ENCODE measurements at places on chromosomes 2 and 18.
A peak's percentile ranks its signal among the peaks of the same experiment; 100 is the strongest.

DNA sequence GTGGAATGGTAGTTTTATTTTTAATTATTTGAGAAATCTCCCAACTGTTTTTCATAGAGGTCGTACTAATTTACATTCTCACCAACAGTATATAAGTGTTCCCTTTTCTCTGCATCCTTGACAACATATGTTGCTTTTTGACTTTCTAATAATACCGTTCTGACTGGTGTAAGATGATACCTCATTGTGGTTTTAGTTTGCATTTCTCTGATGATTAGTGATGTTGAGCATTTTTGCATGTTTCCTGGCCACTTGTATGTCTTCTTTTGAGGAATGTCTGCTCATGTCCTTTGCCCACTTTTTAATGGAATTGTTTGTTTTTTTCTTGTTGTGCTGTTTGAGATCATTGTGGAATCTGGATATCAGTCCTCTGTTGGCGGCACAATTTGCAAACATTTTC is 242.5 kb downstream of the ZNF521 start:
- no peak for DNase-seq

DNA sequence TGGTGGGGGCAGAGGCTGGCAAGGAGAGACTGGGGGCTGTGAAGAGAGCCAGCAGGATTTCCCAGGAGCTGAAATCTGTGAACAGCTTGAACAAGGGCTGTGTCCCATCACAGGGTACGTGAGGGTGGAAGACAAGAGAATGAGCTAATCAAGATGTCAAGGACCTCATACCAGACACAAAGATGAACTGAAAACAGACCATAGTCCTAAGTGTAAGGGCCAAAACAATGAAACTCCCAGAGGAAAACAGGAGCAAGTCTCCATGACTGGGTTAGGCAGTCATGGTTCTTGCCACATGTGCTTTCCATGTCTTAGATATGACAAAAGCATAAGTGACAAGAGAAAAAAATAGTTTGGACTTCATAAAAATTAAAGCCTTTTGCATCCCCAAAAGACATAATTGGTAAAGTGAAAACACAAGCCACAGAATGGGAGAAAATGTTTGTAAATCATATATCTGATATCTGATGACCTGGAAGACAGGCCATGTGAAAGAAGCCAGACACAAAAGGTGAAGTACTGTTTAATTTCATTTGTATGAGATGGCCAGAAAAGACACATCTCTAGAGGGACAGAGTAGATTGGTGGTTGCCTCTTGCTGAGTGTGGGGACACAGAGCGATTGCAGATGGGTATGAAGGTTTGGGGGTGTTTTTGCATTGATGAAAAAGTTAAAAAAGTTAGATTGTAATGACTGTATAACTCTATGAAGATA is 67.6 kb downstream of the FHOD3 start:
- no peak for DNase-seq

DNA sequence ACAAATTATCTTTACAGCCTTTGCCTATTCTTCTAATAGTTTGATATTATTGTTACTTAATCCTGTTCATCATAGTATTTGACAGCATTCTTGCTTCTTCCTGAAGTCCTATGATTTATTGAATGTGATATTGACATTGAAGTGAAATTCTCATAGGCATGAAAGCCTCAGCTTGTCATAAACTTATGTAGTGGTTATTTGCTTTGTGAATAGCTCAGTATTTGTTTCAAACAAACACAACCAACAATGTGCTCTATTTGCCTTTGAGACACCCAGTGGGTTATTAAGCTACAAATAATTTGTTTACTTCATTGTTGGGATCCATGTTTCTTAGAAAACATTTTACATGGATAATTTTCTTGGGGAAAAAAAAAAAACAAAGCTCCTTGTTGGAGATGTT is 57.2 kb downstream of the TTC39C start:
- no peak for DNase-seq

- DNase-seq: no peak
Measured at GRCh38 chr18:57859314-57859713, 56.2 kb upstream of the ATP8B1 start.

DNA sequence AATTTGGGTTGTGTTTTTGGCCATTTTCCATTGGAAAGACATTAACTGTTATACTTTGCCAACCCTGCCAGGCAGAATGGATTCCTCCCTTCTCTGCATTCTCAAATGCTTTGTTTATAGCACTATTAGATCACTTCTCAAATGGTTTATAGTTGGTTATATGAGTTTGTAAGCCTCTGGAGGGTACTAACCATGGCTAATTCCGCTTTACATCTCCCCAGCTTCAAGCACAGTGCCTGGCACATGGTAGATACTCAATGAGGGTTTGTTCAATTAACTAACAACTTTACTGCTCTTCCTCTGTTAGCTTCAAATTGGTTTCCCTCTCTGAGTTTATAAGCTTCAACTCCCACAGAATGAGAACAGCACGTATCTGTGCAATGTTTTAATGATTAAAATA is 213.5 kb downstream of the SOX11 start:
- no peak for DNase-seq

- DNase-seq: no peak
Measured at GRCh38 chr2:6103949-6104348, 411.8 kb downstream of the SOX11 start.

DNA sequence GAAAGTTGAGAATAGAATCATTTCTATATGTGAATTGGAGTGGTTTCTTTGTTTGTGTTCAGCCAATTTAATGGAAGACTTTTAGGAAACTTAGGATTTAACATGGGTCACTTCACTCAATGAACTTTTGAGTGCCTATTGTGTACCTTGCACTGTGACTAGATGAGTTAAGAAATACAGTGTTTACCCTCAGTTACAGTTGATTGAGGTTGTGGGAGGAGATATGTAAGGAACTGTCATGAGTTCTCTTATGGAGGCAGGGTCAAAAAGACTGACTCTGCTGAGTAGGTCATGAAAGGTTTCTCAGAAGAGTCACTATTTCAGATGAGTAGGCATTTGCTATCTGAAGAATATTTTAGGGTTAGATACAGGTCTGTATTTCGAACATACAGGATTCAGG is 98.6 kb downstream of the RAB3GAP1 start:
- no peak for DNase-seq

DNA sequence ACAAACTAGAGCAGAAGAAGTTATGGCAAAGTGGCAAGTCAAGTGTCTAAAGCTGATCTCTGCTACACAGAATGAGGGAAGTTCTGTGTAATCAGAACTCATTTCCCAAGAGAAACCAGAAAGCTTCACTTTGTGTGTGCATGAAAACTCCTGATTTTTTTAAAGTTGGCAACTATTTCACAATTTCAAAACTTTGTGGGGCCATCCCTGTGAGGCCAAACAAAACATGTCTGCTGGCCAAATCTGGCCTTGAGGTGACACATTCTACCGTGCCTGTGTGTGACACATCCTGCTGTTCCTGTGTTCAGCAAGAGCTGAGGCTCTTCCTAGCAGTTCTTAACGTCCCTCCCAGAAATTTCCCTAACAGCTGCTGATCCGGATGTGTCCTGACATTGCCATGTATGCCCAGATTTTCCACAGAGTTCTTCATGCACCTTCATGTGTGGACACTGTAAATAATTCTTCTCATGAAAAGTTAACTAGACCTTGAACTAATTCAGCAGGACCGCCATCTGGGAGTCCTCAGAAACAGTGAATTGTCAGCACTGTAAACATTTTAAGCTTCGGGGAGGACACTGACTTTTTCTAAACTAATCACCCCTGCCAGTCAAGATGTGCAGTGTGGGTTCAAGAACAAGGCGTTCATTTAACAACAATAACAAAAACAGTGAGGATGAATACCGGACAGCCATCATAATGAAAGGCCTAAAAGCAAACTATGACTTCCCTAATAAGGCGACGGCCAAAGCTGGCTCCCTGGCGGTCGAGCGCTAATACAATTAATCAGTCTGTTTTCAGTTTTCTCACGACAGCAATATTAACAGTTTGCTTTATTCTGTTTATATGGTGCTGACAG is 99.0 kb downstream of the PLEKHM3 start:
- DNase-seq: no peak

GRCh38 chr18:54109131-54109683 is 115.3 kb downstream of the MBD2 start:
- no peak for DNase-seq

GRCh38 chr18:74963820-74964446 is 245.0 kb downstream of the PTGR3 start:
- peak; percentile 59 for DNase-seq

- DNase-seq: no peak
Measured at GRCh38 chr2:43840965-43841364, 2.2 kb downstream of the ABCG8 start.

DNA sequence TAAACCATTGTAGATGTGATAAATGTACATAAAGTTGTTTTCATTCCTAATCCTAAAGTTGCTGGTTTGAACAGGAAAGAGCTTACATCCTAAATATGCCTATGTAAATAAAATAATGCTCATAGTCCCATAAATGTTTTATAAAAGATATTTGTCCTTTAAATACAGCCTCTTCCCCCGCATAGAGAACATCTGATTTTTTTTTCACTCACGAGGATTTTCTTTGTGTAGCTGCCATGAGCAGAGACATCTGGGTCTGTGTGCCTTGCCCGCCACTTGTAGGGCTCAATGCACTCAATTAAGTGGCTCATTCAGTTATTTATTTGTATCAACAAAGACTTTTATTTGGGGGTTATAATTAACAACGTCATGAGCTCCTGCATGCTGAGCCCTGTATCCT is 72.8 kb downstream of the SOWAHC start:
- DNase-seq: no peak

- DNase-seq: no peak
Measured at GRCh38 chr2:44547718-44548117, 186.0 kb downstream of the CAMKMT start.

- no peak for DNase-seq
Measured at GRCh38 chr2:218658671-218659257, 659 bp downstream of the ZNF142 start.

GRCh38 chr18:61606759-61607158 is 273.5 kb downstream of the CDH20 start:
- peak; percentile 61 for DNase-seq

DNA sequence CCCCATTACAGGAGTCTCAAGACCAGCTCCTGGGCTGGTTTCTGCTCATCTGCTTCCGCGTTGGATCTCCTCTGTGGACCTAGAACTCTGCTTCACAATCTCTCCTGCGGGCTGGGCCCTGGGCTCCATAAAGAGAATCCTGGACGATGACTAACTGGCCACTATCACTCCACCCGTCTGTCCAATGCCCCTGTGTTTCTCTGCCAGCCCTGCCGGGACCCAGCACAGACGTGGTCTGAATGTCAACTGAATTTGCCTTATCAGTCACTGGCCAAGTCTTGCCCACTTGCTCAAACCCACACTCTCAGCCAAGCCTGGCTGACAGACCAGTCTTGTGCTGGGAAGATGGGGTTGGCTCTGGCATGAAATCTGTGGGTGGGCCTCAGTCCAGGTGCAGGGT is 17.4 kb downstream of the KIF3C start:
- DNase-seq: no peak

DNA sequence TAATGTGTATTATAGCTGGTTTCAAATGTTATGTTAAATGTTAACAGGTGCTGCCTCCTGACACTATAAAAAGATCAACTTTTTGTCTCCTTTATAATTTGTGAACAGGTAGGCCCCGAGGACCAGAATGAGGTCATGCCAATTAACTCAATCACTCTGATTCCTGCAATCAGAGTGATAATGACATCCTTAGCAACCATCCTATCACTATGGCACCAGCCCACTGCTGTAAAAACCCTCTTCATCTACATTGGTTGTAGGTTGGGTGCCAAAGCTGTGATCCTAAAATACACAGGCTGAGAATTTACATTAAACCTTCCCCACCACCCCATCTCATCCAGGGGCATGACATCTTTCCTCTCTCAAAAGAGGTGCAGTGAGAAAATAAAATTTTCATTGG is 103.5 kb downstream of the CPO start:
- DNase-seq: no peak

DNA sequence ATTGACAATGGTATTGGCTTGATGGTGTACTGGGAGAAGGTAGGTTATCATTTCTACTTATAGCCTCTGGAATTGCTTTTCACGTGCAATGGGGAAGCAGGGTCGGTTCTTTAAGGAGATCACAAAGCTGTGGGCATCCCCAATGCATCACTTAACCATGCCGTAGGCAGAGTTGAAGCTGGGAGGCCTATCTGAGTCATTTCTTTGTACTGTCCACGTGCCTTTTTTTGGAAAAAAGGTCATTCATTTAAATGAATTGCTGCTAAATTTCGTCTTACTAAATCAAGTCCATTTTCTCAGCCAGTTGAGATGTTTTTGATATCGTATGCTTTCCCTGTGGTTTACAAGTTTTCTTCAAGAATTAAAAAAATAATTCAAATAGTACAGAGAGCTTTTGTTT is 17.2 kb upstream of the GYPC start:
- DNase-seq: no peak

GRCh38 chr18:24209558-24209957 is 70.7 kb downstream of the CABYR start:
- no peak for DNase-seq

DNA sequence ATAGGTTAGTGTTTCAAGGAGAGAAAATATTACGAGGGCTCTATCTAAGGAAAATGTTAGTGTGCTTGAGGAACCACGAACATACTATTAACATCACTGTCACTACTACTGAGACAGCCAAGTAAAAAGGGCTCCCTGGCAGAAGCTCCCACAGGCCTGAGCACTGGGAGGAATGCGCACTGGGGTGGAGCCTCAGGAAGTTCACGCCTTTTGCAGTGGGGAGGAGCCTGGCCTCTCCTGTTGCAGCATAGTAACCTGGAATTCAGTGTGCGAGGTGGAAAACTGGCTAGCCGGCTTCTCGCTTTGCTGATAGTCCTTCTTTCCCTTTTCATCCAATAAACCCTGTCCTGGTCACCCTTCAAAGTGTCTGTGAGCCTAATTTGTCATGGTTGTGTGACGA is 250.3 kb downstream of the ERBB4 start:
- DNase-seq: peak; percentile 21

GRCh38 chr2:65583061-65583460 is 150.7 kb upstream of the SPRED2 start:
- DNase-seq: no peak

DNA sequence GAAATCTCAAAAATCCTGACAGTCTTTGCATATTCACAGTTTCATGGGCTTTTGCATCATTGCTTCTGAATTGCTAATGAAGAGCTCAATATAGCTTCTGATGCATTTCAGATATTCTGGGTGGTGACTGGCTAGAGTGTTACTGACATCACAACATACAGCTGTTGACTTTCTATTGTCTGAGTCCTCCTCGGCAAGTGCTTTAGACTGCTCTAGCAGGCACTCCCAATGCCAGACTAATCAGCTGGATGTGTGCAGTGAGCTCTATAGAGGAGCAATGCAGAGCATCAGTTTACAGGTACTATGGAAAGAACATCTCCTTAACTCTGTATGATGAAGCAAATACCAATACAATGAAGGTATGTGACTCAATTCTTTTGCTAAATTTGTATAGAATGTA is 54.9 kb downstream of the R3HDM1 start:
- no peak for DNase-seq

- DNase-seq: no peak
Measured at GRCh38 chr18:41569867-41570266, 385.2 kb upstream of the PIK3C3 start.

GRCh38 chr2:65299246-65299645 is 71.6 kb downstream of the ACTR2 start:
- DNase-seq: no peak

Data from lower lobe of right lung (tissue), 2 donors.